H1 (cell line): ENCODE measurements at places on chromosomes 5 and 9. TPM values are rescaled to one million over a fixed set of nuclear protein-coding genes. Genes with fewer than 3 reads are reported as not detected.
A peak's percentile ranks its signal among the peaks of the same experiment; 100 is the strongest.

- peak overlapping the region; percentile 92 for H3K4me3 ChIP-seq
- peak; percentile 100 for DNase-seq
- no peaks in the 10 kb centered on the region for H3K27me3 ChIP-seq
Measured at GRCh38 chr5:181221792-181222629, 1.1 kb upstream of the TRIM41 start.

- H3K27me3 ChIP-seq, result no peaks in the 10 kb centered on the region
- no peak overlapping the region for H3K4me3 ChIP-seq
- no peaks in the 10 kb centered on the region for H3K4me1 ChIP-seq
- H3K27ac ChIP-seq, result no peak overlapping the region
- H3K36me3 ChIP-seq, result no peaks in the 10 kb centered on the region
Measured at GRCh38 chr5:63029891-63030290, 451.3 kb downstream of the LRRC70 start.

Gene C9orf153
- 0.65 TPM in 1 of 2 replicates, not detected in the other for total RNA-seq

DNA sequence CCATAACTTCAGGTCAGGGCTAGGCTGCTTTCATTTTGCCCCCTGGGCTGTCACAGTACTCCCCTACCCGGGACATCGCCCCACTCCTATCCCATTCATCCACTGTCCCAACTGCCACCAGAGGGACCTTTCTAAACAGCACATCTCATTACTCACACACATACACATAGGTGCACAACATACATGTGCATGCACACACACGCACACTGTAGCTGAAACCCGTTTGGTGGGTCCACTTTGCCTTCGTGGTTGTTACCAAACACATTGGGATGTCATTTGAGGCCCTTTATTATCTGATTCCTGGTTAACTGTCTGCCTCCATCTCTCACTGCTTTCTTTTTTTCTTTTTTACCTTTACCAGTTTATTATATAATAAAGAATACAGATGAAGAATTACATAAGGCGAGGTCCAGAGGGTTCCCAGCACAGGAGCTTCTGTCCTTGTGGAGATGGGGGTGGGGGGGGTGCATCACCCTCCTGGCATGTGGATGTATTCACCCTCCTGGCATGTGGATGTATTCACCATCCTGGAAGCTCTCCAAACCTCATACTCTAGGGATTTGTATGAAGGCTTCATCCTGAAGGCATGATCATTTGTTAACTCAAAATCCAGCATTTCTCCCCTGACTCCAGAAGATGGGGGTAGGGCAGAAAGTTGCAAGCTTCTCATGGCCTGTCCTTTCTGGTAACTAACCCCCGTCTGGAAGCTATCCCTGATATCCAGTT lies 186.0 kb downstream of the GOLPH3 start:
- no peaks in the 10 kb centered on the region for H3K36me3 ChIP-seq
- H3K27ac ChIP-seq, result no peak overlapping the region
- peaks cover 5% of the 10 kb centered on the region for H3K4me1 ChIP-seq
- no peak for DNase-seq
- no peak overlapping the region for H3K4me3 ChIP-seq

GRCh38 chr9:34272101-34272541 lies 56.9 kb downstream of the KIF24 start:
- no peak for DNase-seq
- no peaks in the 10 kb centered on the region for H3K36me3 ChIP-seq
- H3K27me3 ChIP-seq, result no peaks in the 10 kb centered on the region
- no peak overlapping the region for H3K4me3 ChIP-seq
- H3K27ac ChIP-seq, result no peak overlapping the region
- no peaks in the 10 kb centered on the region for H3K4me1 ChIP-seq

DNA sequence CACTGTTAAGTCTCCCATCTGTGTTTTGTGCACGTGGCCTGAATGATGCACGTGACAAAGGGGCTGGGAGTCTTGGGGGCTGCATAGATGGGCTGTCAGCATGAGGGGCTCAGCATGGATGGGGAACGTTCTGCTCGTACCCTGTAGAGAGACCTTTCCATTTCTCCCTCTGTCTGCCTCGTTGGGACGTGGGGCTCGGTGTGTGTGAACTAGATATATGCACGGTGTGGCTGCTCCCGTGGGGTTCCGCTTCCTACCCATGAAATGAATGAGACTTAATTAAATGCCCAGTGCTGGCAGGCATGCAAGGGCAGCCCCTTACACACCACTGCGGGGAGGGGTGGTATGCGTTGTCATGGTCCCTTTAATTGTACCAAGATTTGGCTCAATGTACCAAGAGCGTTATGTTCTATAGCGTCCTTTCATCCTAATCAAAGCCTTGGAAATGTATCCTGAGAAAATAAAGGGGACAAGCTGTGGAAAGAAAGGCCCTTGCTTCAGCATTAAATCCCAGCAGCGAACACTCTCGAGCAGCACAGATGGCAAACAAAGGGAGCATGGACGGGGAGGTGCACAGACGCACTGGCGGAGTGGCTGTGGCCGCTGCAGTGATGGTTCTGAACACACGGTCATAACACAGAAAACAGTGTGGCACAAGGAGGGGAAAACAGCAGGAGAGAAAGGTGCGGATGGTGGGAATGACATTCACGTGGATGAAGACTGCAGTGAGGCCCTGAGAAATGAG lies 66.8 kb downstream of the RASGEF1C start:
- H3K4me3 ChIP-seq, result no peak overlapping the region
- no peaks in the 10 kb centered on the region for H3K36me3 ChIP-seq
- no peaks in the 10 kb centered on the region for H3K27me3 ChIP-seq
- no peaks in the 10 kb centered on the region for H3K4me1 ChIP-seq
- no peak for DNase-seq

DNA sequence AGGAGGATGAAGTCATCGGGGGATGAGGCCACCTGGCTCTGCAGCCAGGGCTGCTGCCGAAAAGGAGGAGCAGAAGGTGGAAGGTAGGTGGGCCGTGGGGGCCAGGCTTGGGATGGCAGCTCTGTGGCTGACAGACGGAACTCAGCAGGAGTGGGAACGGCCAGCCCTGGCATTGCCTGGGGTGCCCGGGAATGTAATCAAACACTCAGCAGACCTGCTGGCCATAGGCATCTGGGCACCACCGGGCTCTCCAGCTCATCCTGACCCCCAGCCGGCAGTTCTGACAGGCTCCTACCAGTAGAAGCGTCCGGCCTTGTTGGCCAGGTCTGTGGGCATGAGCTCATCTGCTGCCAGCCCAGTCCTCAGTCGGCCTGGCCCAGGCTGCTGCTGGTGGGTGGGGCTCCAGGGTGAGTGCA lies 4.3 kb upstream of the FAT2 start:
- peaks cover 9% of the 10 kb centered on the region for H3K4me1 ChIP-seq
- H3K36me3 ChIP-seq, result no peaks in the 10 kb centered on the region
- no peak overlapping the region for H3K27ac ChIP-seq

- no peaks in the 10 kb centered on the region for H3K36me3 ChIP-seq
- H3K27me3 ChIP-seq, result no peaks in the 10 kb centered on the region
- H3K4me3 ChIP-seq, result no peak overlapping the region
Measured at GRCh38 chr5:89036704-89037489, 153.9 kb upstream of the MEF2C start.

- no peak overlapping the region for H3K4me3 ChIP-seq
- H3K4me1 ChIP-seq, result peaks cover 5% of the 10 kb centered on the region
- no peak for DNase-seq
Measured at GRCh38 chr9:129478961-129479630, 141.8 kb downstream of the C9orf50 start.

Gene BSPRY
- total RNA-seq, result 5.5 and 6.5 TPM in 2 replicates

DNA sequence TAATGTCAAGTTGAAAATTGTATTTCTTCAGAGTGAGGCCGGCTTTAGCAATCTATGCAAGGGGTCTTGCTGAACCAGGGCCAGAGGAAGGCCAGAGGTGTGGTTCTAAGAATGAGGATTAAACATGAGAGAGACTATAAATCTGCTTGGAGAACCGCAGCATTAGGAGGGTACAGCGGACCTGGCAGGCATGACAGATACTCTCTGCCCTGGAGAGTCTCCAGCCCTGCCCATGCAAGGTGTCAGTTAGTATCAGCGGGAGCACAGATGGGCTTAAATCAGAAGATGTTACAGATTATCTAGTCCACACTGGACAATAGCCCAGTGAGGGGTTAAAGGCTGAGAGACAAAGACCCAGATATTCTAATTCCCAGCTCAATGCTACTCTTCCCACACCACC lies 11.5 kb upstream of the GPX3 start:
- H3K4me3 ChIP-seq, result no peak overlapping the region
- no peaks in the 10 kb centered on the region for H3K27me3 ChIP-seq
